Common myeloid progenitor, CD34-positive (primary cell): ENCODE measurements at places on chromosomes 6 and 20.

DNA sequence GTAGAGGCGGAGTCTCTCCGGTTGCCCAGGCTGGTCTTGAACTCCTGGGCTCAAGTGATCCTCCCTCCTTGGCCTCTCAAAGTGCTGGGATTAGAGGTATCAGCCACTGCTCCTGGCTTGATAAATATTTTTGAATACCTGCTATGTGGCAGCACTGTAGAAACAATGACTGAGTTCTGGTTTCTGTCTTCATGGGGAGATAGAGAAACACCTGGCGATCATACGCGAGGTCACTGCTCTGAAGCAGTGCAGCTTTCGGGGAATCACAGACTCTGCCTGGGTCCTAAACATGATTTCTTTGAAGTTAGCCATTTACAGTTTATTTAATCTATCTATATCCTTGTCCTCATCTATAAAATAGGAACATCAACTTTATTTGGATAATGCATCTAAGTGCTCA, 31.2 kb downstream of the DOK5 start:
- no peak for DNase-seq

GRCh38 chr20:40844332-40844731, 155.3 kb upstream of the MAFB start:
- DNase-seq, result no peak

- DNase-seq, result no peak
Observed at GRCh38 chr20:60043435-60043834, 85.2 kb downstream of the CDH26 start.

- DNase-seq, result no peak
Observed at GRCh38 chr6:159969921-159970320, 1.0 kb downstream of the IGF2R start.

DNA sequence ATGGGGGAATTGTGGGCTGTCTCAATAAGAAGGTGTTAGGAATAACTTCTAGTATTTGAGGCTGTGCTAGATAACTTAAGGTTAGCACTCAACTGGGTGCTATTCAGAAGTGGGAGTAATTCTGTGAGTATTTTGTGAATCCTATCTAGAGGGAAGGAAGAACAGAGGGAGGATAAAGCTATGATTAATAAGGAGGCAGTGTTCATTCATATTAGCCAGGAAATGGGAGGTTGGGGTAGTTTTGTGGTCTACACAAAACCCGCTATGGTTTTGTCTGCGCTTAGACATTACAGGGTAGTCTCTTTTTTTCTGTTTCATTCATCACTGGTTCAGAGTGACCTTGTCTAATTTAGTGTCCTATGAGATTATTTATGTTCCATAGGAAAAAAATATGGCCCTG, 341.0 kb downstream of the ARHGAP18 start:
- DNase-seq, result no peak

GRCh38 chr6:145755682-145756081, 20.4 kb upstream of the EPM2A start:
- DNase-seq, result no peak

- DNase-seq, result peak; percentile 52
Observed at GRCh38 chr6:37381579-37381978, 27.8 kb downstream of the RNF8 start.

DNA sequence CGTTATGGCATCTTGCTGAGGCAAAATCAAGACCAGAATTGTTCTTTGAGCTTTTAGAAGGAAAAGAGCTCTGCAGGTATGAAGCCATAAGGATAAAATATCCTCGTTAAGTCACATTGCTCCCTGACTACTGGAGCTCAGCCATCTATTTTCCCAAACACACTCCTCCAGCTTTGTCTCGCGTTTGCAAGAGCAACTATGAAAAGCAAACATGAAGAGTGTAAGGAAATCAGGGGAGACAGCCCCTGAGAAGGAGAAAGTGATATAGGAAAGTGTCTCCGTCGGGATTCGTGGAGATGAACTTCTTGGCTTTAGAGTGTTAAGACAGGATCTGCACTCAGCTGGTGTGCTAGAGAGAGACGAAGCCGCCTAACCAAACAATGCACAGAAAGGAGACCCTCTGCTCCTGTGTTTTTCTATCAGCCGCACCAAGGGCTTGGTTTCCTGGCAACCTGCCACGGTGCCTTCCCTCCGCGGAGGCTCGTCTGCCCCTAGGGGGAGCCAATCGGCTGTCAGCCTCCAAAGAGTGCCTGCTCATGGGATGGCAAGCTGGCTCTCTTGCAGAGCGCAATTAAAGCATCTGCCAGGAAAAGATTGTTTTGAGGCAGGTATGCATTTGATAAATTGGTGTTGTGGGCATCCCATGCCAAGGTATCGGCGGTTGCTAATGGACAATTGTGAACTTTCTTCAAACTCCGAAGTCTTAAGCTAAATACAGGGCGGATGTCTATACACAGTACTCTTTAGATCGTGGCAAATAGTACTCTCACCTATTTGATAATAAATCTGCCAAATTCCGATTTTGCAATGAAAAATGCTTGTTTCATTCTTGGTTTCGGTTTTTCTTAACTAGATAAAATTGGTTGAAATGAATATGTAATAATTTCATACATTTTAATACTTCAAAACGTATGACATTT, 603.2 kb downstream of the RNF144B start:
- peak; percentile 81 for DNase-seq

DNA sequence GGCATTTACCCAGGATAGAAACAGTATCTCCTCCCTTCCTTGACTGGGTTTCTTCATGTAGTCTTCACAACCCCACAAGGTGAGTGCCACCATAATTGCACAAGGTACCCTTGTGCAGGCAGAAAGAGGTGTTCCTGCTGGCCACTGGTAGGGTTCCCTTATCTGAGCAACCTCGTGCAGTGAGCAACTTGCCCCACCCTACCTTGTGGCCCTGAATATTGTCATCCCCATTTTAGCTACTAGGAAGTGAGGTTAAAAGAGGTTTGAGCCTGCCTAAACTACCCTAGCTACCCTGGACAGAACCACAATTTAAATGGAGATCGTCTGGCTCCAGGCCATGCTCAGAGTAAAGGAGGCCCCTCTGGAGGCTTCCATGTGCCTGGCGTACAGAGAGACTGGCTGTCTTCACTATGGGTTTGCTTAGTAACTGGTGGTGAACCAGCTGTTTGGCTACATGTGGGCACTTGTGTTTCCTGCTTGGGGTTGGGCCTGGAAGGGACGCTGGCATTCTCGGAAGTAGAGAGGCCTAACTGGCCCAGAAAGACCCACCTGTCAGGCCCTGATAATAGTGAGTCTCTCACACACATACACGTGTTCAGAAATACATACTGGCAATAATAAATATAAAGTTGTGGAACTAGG, 148.8 kb downstream of the LRFN2 start:
- DNase-seq, result peak; percentile 61

DNA sequence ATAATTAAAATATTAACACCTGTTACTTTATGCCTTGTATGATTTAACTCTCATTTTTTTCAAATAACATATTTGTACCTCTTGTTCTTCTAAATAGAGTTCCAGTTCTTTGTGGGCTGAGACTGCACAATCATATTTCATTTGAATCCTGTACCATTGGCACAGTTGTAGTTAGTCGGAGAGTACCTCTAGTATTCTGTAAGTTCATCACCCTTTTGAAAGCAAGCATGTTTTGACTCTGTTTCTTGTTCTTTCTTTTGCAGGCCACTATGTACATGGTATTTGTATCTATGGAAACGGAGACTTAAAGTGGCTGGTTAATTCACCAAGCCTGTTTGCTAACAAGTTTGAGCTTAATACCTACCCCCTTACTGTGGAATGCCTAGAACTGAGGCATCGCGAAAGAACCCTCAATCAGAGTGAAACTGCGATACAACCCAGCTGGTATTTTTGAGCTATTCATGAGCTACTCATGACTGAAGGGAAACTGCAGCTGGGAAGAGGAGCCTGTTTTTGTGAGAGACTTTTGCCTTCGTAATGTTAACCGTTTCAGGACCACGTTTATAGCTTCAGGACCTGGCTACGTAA, 68.2 kb downstream of the C6orf52 start:
- DNase-seq, result no peak

GRCh38 chr20:62795023-62795761, 1.1 kb upstream of the MRGBP start:
- peak; percentile 54 for DNase-seq

GRCh38 chr6:109229536-109229935, 134.2 kb downstream of the CEP57L1 start:
- no peak for DNase-seq

GRCh38 chr6:105522626-105523322, 119.9 kb upstream of the PREP start:
- DNase-seq, result no peak

DNA sequence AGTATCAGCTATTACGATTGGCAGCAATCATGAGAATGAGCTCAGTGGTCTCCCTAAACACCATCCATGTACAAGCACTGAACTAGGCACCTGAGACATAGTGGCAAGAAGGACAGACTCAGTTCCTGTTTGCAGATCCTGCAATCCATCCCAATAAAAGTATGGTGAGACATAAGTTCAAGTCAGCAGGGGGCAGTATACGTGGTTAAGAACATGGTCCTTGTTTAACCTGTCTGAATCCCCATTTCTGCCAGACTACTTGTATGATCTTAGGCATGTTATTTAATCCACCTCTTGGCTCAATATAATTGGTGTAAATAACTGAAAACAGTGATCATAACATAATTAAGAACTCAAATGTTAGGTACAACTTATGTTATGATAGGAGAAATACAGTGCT, 33.2 kb upstream of the PNISR start:
- peak; percentile 29 for DNase-seq

GRCh38 chr6:69280858-69281257, 516.0 kb downstream of the LMBRD1 start:
- DNase-seq, result no peak

GRCh38 chr6:117666881-117667280, 8.4 kb upstream of the NUS1 start:
- no peak for DNase-seq

GRCh38 chr6:36533321-36533720, 14.0 kb downstream of the STK38 start:
- DNase-seq, result no peak

- DNase-seq, result no peak
Observed at GRCh38 chr6:90765895-90766294, 179.0 kb upstream of the MAP3K7 start.

GRCh38 chr6:144712541-144712940, 427.4 kb downstream of the UTRN start:
- no peak for DNase-seq

GRCh38 chr6:46138281-46138680, 8.5 kb downstream of the ENPP4 start:
- DNase-seq, result no peak

DNA sequence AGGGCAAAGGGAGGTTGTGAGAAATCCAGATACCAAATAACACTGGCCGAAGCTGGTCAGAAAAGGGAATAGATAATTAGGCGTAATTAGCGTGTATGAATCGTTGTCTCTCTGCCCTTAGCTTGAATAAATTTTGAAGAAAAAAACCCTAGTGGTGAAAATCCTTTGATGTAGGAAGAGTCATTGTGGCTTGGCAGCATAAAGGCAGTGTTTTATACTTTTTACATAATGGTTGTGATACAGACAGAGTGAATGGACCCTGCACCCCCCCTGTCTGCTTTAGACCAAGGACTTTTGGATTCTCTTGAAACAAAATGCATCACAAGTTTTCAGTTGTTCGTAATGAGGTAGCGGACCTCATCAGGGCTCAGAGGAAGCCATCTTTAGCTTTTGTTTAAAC, 126.5 kb downstream of the AFG1L start:
- peak; percentile 43 for DNase-seq

DNA sequence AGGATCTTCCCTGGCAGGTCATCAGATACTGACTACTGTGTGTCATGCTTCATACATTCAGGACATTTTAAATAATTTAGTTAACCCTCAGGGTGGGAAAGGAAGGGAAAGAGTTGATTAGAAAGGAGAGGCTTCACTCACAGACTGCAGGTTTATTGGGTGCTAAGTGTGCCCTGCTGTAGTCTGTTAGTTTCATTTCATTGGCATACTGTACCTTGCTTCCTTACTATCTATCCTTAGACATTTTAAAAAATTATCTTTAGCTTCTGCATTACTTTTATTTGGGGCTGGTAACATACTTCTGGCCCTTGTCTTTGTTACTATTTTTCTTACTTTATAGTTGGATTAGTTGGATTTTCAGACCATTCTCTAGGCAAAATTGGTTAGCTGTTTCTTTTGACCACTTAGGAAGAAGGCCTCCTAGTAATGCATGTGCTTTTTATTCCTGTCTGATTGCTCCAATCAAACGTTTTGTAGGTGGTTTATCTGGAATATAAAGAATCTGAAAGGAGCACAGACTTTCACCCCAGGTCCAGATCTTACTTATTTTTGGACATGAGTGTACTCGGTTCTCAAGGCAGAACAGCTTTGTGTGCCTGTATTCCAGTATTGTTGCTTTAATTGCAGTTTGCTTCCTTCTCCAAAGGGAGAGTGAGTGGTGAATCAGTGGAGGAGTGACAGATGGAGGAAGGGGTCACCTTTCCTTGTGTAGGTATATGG, 82.7 kb upstream of the PRDM1 start:
- DNase-seq, result no peak

DNA sequence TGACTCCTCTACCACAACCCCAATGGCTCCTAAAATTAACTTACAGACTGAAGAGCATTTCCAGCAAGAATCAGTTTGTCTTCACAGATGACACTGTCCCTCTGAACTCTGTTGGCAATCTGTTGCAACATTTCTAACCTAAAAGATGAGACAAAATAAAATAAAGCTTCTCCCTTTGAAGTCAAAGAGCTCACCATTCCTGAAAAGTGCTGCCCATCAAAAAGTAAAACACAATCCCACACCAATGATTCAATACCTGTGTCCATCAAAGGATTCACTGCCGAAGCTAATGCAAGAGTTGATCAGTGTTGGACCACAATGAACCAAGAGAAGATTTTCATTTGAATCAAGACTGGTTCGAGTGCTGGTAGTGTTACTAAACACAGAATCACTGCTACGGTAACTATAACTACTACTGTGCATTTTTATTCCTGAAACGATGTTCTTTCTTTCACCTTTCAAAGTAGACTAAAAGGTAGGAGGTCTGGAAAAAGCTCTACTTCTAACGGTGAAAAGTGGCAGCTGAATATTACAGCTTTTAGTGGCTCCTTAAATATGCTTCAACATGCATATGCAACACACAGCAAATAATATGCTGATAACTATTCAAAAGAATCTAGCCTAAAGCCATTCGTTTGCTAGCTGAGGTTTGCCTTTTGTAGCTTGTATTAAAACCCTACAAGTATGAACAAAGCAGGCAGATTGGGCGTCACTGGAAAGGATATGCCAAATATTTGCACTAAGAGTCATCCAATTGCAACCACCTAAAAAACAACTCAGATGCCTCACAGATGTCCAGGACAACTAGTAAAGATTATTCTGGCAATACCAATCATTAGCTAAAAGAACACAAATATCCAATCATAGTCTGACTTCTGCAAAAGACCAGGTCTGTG, at the start of gene DST:
DST (minus strand) TSS at position 524 of the 896 bp plus-strand sequence.
- no peak for DNase-seq

DNA sequence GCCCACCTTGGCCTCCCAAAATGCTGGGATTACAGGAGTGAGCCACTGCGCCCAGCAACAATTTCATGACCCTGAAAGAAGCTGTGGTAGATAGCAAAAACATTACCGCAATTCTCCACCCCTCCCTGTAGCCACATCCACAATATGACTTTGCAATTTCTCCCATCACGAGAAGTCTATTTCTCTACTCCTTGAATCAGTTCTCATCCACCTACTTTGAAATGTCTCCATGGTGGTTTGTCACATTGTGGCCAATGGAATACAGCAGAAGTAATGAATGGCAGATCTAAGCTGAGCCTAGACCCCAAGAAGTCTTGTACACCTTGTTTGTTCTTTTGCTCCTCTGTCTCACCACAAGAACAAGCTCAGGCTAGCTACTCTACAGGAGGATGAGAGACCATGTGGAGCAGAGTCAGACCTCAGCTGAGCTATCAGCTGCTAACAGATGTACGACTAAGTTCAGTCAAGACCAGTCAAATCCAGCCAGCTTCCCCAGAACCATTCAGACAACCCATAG, 6.3 kb downstream of the OXT start:
- DNase-seq, result peak; percentile 93

GRCh38 chr6:139327038-139327437, 35.2 kb upstream of the TXLNB start:
- DNase-seq, result no peak
